Activated CD8-positive, alpha-beta memory T cell treated with anti-CD3 and anti-CD28 coated beads for 4 hours (primary cell): ENCODE measurements at places on chromosomes 7 and 10.

DNA sequence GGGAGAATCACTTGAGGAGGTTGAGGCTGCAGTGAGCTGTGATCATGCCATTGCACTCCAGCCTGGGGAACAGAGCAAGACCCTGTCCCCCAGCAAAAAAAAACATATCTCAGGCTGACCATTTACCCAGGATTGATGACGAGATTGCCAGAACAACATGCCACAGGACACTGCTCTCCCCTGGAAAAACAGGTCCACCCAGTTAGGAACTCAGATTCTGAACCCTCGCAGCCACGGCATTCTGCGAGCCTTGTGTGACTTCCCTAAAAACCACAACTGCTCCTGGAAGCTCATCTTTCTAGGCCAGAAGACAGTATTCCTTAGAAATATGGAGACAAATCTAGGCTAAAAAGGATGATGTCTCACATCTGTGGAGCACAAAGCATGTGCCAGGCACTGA lies 42.1 kb upstream of the SH2B2 start:
- DNase-seq: no peak

DNA sequence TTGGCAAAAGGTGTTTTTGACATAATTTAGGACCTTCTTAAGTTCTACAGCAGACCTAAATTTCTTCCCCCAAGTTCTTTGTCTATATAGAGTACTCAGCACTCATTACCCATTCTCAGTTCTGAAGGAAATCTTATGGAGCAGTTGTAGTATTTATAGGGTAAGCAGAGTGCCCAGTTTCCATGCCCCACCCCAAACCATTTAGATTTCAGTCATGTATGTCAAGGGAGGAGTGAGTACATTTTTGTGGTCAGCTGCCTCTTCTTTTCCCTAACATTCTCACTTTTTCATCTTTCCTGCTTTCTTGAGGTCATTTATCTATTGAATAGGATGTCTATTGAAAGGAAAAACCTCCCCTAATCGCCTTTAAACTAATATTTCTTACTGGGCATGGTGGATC lies 83.3 kb downstream of the KAT6B start:
- DNase-seq: no peak

DNA sequence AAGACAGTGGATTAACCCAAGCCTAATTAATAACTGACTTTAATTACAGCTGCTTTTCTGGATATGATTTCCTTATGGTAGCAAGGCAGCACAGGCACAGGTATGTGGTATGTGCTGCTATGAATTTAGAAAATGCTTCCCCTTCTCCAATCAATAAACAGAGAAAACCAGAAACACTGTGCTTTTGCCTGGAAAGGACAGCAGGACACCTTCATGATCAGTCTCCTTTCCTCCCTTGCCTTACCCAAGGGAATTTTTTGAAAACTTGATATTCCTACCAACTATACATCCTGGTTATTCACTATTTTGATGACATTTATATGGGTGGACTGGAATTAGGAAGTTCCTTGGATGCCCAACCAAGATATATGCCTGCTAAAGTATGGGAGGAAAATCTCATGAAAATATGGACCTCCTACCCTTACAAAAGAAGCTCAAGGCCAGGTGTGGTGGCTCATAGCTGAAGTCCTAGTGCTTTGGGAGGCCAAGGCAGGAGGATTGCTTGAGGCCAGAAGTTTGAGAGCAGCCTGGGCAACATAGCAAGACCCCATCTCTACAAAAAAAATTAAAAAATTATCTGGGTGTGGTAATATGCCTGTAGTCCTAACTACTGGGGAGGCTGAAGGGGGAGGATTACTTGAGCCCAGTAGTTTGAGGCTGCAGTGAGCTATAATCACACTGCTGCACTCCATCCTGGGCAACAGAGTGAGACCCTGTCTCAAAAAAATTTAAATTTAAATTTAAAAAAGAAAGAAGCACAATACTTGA lies 106.3 kb upstream of the WAC start:
- DNase-seq: no peak

DNA sequence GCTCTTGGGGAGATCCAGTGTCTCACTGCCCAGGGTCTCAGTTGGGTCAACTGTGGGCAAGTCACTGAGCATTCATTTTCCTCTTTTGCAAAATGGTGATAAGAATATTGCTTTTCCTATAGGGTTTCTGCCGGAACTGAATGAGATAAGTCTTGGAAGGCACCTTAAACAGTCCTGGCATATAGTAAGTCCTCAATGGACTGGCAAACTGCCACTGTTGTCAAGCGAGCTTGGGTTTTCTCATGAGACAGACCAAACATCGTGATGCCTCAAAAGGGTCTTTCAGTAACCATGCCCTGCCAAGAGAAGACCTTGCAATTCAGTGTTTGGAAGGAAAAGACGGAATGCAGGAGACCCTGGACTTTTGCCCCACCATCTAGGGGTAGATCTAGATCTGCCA lies 251.5 kb downstream of the WDR11 start:
- no peak for DNase-seq

DNA sequence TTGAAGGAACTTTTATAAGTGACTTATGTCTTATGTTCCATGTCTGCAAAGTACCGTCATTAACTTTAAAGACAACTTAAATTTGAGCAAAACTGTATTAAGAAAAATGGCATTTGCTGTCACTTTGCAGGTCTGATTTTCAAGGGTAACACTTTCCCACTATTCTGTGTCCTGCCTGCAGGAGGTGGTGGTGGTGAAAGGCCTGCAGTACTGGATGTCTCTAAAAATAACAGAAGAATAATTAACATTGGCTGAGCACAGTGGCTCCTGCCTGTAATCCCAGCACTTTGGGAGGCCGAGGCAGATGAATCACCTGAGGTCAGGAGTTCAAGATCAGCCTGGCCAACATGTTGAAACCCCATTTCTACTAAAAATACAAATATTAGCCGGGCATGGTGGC lies 13.2 kb upstream of the PTER start:
- no peak for DNase-seq

DNA sequence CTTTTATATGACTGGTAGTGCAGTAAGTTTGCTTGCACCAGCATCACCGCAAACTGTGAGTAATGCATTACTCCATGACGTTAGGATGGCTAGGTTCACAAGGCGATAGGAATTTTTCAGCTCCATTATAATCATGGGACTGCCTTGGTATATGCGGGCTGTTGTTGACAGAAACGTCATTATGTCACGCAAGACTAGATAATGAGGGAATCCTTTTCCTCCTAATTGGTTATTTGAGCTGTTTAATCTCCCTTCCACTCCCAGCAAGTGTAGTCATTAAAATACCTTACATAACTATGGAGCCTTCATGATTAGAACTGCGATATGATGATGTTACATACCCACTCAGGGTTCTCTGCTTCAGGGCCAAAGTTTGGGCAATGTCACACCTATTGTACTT lies 17.3 kb downstream of the KLLN start:
- no peak for DNase-seq

GRCh38 chr10:16016688-16017087 lies 156.4 kb upstream of the MINDY3 start:
- no peak for DNase-seq

DNA sequence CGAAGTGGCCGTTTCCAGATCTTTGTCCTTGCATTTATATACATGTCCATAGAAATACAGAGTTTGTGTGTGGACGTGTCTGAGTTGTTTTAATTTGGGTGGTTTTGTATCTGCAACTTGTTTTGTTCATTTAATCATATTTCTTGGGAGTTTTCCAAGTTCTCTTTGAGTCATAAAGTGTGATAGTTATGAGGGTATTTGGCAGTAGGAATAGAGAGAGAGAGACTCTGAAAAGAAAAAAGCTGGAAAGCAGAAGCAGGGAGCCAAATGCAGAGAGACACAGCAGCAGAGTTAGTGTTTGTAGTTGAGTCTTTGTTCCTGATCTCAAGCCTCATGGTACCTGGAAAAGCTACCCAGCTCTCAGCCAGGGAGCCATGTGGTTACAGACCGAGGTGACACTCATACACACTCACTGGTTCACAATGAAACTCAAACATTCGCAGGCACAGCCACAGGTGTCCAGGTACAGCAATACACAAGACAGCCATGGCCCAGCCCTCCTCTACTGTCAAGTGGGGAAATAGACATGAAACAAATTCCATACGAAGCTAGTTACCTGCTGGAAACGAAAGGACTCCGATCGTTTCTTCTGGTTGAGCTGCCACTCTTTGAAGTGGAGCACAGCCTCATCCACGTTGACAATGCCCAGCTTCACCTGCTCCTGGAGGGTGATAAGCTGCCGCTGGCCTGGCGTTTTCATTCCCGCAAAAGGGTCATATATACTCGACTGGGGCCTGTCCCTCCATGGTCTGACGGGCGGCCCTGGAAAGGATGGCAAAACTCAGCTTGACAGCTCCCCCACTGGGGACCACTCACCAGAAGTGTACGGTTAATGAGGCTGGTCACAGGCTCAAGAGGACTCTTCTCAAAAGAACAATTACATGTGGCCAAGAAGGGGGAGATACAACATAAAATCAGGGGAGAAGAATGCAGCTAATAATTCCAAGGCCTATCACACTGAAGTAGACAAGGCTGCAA lies 33.3 kb upstream of the TM9SF3 start:
- no peak for DNase-seq

DNA sequence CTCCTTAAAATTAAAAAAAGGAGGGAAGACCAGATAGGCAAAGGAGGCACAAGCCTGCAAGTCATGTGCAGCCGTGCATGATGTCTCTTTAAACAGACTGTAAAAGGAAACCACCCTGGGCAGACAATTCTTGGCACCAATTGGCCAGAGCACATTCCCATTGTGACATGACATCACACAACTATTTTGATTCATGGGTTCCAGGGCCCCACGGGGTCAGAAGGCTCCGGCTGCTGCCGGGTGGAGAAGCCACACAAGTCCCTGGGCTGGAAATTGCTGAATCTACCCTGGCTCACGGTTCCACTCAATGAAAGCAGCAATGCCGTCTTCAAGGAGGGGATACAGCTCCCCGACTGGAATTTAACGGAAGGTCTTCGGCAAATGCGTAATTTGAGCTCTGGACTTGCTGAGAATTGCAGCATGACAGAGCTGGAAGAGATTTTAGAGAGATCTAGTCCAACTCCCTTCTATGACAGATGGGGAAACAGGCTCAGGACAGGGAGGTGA lies 140.5 kb downstream of the PRKAG2 start:
- DNase-seq: no peak

DNA sequence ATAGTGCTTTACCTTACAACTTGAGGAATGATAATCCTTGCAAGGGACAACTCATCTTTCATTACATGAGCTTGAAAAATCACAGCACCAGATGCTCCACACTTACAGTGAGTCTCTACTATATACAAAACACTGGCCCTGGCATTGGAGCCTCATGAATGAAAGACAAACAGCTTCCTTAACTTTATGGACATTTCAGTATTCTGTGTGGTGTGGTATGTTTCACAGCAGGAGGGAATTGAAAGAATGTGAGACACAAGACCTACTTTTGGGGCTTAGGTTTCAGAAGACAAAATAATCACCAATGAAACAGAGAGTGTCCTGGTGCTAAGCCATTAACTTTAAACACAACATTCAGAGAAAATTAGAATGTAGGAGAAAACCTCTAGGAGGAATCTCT lies 1249.6 kb downstream of the XPNPEP1 start:
- DNase-seq: no peak

GRCh38 chr10:79487296-79488194 lies 24.8 kb upstream of the EIF5AL1 start:
- DNase-seq: no peak

GRCh38 chr7:104980841-104981671 lies 32.9 kb upstream of the KMT2E start:
- DNase-seq: no peak

GRCh38 chr10:101080933-101081931 lies 19.4 kb downstream of the KAZALD1 start:
- no peak for DNase-seq

- DNase-seq: no peak
These were observed 90.2 kb upstream of the RET start for GRCh38 chr10:42986633-42987032.

DNA sequence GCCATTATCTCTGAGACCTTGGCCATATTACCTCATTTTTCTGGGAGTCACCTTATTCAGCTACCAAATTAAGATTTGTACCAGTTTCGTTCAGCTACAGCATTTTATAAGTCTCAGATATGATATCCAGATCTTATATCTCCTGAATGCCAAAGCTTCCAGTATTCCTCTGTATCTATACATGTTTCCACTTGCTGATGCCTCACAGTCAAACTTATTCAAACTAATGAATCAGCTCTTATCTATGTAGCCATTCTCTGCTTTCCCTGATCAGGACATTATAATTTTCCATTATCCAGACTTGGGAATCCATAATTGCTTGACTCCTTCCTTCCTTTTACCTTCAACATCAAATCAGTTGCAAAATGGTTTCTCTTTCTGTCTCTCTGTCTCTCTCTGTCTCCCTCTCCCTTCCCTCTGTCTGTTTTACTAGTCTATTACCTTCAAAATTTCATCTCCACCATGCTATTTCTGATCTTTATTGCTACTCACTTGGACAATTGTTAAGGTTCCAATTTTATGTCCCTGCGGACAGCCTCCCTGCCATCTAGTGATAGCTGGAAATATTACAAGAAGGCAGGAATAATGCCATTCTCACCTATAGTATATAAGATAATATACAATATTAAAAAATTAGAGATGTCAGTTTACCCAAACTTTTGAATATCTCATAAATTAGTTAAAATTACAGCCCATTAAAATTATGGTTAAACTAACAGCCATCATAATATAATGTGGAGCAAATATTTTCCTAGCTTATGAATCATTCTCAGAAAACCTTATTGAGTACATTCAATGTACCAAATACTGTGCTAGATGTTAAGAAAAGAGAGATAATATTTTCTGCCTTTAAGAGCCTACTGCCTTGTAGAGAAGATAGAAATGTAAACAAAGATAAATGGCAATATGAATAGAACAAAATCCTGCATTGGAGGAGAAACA lies 89.8 kb downstream of the PCLO start:
- no peak for DNase-seq

DNA sequence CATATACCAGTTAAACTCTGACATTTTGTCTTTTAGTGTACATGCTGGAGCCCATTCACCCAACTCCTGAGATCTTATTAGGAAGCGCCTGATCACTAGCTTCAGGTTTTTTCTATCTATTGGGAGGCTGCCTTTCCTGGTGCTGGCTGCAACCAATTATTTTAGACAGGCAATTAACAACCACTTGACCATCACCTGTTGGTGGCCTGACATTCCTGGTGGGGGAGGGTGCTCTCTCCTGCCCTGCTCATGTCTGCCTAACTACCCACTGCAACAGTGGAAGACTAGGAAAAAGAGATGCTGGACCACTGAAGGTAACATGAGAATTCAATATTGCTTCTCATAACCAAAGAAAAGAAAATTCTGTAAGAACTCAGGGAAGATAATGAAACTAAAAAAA lies 190.3 kb upstream of the GRM3 start:
- no peak for DNase-seq

DNA sequence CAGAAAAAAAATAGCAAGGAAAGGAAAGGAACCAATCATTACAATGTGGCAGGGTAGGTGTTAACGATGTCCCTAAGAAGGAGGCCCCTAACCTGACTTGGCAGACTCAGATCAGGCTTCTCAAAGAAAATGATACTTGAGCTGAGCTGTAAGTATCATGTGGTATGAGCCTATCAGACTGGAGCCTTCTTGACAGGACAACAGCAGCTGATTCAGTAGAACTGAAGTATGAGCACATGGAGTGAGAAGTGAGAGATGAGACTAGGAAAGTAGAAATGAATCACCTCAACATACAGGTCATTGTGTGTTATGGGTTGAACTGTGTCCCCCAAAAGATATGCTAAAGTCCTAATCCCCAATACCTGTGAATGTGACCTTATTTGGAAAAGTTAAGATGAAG lies 66.3 kb downstream of the MTERF1 start:
- no peak for DNase-seq

GRCh38 chr10:84296091-84296981 lies 32.1 kb upstream of the CCSER2 start:
- no peak for DNase-seq
